ENCODE measurements at places on chromosomes 6 and 20.
A peak's percentile ranks its signal among the peaks of the same experiment; 100 is the strongest.

- DNase-seq, result no peak
Observed at GRCh38 chr6:23783901-23784300, 342.1 kb upstream of the NRSN1 start.

DNA sequence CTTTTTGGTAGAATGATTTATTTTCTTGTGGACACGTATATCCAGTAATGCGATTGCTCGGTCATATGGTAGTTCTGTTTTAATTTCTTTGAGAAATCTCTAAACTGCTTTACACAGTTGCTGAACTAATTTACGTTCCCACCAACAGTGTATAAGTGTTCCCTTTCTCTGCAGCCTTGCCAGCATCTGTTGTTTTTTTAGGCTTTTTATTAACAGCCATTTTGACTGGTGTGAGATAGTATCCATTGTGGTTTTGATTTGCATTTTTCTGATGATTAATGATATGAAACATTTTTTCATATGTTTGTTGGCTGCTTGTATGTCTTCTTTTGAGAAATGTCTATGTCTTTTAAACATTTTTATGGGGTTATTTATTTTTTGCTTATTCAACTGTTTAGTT, 196.7 kb downstream of the MOXD1 start:
- DNase-seq, result no peak

- no peak for DNase-seq
Observed at GRCh38 chr6:31008165-31008564, 2.1 kb upstream of the MUC22 start.

- no peak for DNase-seq
Observed at GRCh38 chr20:62051144-62051543, 14.5 kb downstream of the TAF4 start.

GRCh38 chr6:126268092-126268491, 71.8 kb upstream of the CENPW start:
- DNase-seq, result no peak

- no peak for DNase-seq
Observed at GRCh38 chr6:42904467-42904866, 11.4 kb upstream of the PTCRA start.

- peak; percentile 24 for DNase-seq
Observed at GRCh38 chr20:31764641-31765305, 25.7 kb downstream of the TPX2 start.

- no peak for DNase-seq
Observed at GRCh38 chr6:39294133-39294532, 20.1 kb downstream of the KCNK17 start.

- DNase-seq, result no peak
Observed at GRCh38 chr6:155378724-155379123, 64.4 kb upstream of the TFB1M start.

DNA sequence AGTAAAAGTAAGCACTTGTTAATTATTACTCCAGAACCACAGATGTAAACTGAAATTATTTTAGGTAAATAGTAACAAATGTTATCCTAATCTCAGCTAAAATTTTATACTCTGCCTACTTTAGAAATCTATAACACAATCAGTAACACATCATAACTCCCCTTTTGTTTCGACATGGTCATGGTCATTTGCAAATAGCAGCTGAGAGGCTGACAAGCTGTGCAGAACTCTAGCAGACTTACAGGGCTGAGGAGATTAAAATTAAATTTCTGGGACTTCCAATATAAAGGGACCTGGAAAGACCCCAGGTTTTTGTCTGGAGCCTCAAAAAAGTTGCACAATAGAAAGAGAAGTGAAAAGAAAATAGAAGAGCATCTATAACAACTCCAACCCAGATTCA, 88.8 kb downstream of the PRL start:
- DNase-seq, result no peak

- DNase-seq, result no peak
Observed at GRCh38 chr6:40295251-40295950, 291.8 kb downstream of the LRFN2 start.

DNA sequence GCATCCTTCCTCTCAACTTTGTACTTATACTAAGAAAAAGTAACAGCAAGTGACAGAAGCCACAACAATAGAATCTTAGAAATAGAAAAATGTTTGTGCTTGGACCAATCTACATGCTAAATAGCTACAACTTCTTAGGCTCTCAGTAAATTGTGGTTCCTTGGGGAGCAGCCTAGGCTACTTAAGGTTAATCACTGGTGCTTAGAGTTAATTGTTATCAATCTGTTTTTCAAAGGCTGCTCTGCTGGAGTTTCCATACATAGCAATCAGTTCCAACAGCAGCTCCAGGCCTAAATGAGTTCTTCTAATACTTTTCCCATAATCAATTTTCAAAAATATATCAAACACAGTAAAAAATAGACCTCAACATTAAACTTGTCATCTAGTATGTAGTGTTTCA, 571.4 kb downstream of the EPHA7 start:
- DNase-seq, result no peak

DNA sequence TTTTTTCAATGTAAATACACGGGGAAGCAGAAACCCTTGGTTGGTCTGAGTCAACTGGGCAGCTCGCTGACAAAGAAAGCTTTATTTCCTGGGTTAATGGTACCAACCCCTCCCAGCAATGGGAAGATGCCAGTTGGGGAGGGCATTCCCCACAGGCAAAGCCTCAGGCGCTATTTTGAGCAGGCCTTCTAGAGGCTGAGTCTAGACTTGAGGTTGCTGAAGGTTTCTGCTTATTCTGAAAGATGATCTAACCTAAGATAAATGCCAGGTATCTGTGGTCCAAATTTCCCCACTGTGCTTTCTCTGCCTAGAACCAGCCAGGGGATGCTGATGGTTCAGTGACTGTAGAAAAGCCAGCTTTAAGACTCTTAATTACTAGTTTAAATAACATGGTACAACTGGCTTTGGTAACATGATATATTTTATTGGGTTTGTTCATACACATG, 172.5 kb upstream of the JARID2 start:
- no peak for DNase-seq

- no peak for DNase-seq
Observed at GRCh38 chr6:72037006-72037405, 150.7 kb downstream of the RIMS1 start.

DNA sequence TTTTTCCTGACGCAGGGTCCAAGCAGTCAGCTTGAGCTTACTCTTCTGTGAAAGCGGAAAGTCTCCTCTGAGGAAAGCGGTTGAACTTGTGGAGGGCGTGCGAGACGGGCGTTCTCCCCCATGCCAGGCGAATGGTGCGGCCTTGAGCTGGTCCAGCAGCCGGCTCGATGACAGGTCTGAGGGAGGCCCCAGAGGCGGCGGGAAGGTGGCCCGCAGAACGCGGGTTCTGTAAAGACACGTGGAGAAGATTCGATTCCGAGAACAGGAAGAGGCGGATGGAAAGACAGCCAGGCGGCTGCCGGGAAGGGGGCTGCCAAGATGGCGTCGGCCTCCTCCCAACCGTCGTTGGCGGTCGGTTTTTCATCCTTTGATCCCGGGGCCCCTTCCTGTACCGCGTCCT, 75.6 kb upstream of the TXNDC5 start:
- DNase-seq, result no peak

DNA sequence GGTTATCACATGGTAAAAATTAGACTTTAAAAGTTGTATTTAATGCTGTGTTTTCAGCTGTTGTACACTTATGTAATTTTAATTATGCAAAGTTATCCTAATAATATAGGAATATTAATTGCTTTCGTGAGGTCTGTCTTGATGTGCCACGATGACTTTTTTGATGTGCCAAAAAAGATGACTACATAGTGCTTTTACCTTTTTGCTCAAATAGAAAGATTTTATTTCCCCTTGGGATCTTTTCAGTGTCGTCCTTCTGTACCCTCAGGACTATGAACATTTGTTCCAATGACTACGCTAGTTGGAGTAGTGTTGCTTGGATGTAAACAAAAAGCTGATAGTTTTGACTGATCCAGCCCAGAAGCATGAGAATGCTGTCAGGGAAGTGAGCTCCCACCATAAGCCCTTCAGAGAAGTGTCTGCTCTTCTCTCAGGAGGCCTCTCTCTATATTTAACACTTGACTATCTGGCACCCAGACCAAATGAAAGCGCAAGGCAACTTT, 1.2 kb upstream of the CD164 start:
- DNase-seq, result no peak

GRCh38 chr6:140849456-140849855, 1283.3 kb upstream of the GJE1 start:
- DNase-seq, result no peak

DNA sequence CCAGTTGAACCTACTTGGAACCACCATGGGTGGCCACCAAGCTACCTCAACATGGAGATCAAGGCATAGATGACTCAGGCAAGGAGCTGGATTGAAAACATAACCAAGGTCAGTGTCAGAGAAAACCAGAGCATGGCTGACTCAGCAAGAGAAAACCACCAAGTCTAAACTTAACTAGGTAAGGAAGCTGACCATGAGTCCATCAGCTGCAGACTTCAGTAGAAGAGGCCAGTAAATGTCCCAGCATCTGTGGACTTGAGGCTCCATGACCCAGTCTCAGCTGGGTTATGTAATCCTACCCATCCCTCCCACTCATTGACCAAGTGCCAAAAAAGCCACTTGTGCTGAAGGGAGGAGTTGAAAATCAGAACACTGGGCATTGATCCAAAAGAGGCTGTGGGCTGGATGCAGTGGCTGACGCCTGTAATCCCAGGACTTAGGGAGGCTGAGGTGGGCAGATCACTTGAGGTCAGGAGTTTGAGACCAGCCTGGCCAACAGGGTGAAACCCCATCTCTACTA, 93.7 kb upstream of the CBLN4 start:
- no peak for DNase-seq

- no peak for DNase-seq
Observed at GRCh38 chr6:167576050-167576741, 250.5 kb upstream of the AFDN start.

- no peak for DNase-seq
Observed at GRCh38 chr6:39979461-39980328, 45.4 kb upstream of the MOCS1 start.
